ENCODE measurements at places on chromosomes 4 and X.

DNA sequence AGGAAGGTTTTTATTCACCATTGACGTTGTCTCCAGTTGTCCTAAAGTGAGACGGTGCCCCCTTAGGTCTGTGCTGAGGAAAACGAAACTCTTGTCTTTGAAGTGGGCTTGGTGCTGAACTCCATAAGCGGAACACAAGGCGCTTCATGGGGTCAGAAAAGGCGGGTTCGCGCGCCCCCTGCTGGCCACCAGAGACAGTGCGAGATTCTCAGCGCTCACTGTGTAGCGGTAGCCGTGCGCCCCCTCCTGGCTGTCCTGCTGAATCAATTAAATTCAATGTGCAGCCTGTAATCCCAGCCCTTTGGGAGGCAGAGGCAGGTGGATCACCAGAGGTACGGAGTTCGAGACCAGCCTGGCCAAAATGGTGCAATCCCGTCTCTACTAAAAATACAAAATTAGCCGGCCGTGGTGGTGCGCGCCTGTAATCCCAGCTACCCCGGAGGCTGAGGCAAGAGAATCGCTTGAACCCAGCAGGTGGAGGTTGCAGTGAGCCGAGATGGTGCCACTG, 64.1 kb downstream of the RLIM start:
- H3K4me1 ChIP-seq: peaks cover 4% of the 10 kb centered on the region
- DNase-seq: peak; percentile 86
- H3K27me3 ChIP-seq: no peaks in the 10 kb centered on the region

- DNase-seq: no peak
- no peaks in the 10 kb centered on the region for H3K36me3 ChIP-seq
- H3K4me1 ChIP-seq: no peaks in the 10 kb centered on the region
- H3K27ac ChIP-seq: no peak overlapping the region
- H3K4me3 ChIP-seq: no peak overlapping the region
- no peaks in the 10 kb centered on the region for H3K27me3 ChIP-seq
Measured at GRCh38 chr4:59537246-59537886, 1662.8 kb upstream of the ADGRL3 start.

GRCh38 chr4:48134081-48134480, at the start of gene TXK:
Gene TXK (minus strand): TSS chr4:48134250. CDS start chr4:48134170, 80 bp downstream.
- peak; percentile 29 for DNase-seq
- peak within 1 kb of the TSS; percentile 93 for H3K27ac ChIP-seq

GRCh38 chr4:3436798-3437581, 4.8 kb upstream of the HGFAC start:
- no peak overlapping the region for H3K4me3 ChIP-seq
- no peaks in the 10 kb centered on the region for H3K36me3 ChIP-seq
- DNase-seq: no peak
- H3K27ac ChIP-seq: no peak overlapping the region
- H3K4me1 ChIP-seq: no peaks in the 10 kb centered on the region

DNA sequence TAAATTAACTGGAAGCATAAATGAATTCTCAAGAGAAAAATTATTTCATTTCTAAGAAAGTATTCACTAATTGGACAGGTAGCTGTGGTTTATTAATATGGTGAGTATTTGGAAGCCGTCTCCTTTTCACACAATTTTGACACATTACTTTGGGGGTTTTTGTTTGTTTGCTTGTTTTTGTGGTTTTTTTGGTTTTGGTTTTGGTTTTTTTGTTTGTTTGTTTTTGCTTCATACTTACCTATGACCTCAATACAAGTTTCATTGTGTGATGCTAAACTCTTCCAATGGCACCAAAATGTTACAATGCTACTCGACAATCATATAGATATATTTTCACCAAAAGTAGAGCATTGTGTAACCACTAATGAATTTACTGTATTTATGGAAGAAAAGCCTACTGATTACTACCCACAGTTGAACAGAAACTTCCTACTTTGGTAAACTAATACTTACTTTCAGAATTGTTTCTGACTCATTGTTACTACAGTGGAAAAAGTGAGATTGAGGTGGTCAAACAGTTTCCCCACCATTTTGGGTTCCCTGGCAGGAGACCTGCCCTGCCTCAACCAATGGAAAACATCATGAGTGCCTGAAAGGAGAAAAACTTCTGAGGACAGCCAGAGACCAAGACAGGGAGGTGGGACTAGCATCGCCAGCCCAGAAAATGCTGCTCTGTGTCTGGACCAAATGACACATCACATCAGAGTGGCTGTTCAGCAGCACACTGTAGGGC, 443.1 kb downstream of the HNRNPD start:
- no peaks in the 10 kb centered on the region for H3K27me3 ChIP-seq
- DNase-seq: no peak
- H3K27ac ChIP-seq: no peak overlapping the region
- H3K4me1 ChIP-seq: no peaks in the 10 kb centered on the region
- no peak overlapping the region for H3K4me3 ChIP-seq

DNA sequence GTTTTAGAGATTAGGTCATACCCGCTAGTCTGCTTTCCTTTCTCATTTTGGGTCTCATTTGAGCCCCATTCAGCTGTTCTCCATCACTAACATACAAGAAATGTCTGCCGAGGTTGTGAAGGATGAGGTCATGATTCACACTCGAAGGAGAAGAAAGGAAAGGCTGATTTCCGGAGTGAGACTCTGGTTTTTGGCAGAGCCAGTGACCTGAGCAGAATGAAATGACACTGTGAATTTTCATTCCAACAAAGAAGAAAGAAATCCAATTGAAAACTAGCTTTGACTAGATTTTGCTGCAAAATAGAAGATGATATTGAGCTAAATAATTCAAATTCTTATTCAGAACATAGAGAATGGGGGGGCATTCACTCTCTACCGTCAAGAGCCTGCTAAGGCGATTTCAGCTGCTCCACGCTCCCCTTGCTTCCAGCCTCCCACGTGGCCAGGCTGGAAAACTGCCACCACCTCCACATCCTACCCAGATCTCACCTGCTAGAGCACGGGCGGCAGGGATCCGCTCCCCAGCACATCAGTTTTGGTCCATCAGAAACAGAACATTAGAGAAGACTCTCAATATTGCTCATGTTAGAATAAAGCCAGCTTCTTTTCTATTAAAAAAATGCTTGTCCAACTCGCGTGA, 39.0 kb downstream of the F11 start:
- H3K36me3 ChIP-seq: no peaks in the 10 kb centered on the region
- no peak overlapping the region for H3K27ac ChIP-seq
- H3K4me3 ChIP-seq: no peak overlapping the region
- peaks cover 14% of the 10 kb centered on the region for H3K27me3 ChIP-seq

GRCh38 chr4:15695240-15695699, 7.6 kb upstream of the BST1 start:
- peaks cover 12% of the 10 kb centered on the region for H3K27me3 ChIP-seq
- H3K36me3 ChIP-seq: no peaks in the 10 kb centered on the region
- peaks cover 11% of the 10 kb centered on the region for H3K4me1 ChIP-seq

DNA sequence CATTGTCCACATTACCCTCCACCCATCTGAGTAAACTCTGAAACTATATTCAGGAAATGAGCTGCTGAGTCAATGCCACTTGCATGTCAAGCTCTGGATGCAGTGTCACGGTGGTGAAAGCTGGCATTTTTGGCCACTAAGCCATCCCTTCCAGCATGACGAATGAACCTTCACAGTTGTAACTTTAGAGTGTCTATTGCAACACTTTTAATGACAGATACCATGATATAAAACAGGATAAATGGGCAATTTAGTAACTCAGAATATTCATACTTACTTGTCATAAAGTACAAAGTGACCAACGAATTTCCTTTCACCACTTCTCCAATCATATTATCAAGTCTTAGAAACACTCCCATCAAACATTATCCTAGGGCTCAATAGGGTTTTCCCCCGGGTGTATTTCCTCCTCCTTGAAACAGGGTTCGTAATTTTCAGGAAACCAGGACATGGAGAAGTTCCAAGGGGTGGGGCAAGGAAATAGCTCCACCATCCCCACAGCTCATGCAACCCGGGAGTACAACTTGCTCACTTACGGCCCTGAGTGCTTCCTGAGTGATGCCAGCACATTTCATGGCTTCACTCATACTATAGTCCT, 73.1 kb downstream of the MTHFD2L start:
- H3K27me3 ChIP-seq: no peaks in the 10 kb centered on the region
- no peak for DNase-seq
- H3K4me1 ChIP-seq: peaks cover 4% of the 10 kb centered on the region
- H3K4me3 ChIP-seq: no peak overlapping the region
- H3K27ac ChIP-seq: no peak overlapping the region

GRCh38 chr4:136741468-136741867, 790.8 kb downstream of the PCDH18 start:
- no peaks in the 10 kb centered on the region for H3K4me1 ChIP-seq
- no peaks in the 10 kb centered on the region for H3K27me3 ChIP-seq
- DNase-seq: no peak
- H3K27ac ChIP-seq: no peak overlapping the region
- H3K36me3 ChIP-seq: no peaks in the 10 kb centered on the region

DNA sequence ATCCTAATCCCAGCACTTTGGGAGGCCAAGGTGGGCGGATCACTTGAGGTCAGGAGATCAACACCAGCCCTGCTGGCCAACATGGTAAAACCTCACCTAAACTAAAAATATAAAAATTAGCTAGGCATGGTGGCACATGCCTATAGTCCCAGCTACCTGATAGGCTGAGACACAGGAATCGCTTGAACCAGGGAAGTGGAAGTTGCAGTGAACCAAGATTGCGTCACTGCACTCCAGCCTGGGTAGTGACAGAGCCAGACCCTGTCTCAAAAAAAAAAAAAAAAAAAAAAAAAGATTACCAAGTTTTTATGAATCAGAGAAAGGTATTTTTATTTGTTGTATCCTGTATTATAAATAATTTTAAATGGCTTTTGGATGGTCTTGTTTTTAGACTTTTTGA, 15.1 kb downstream of the TRAPPC11 start:
- peaks cover 5% of the 10 kb centered on the region for H3K4me1 ChIP-seq
- no peak overlapping the region for H3K27ac ChIP-seq
- H3K4me3 ChIP-seq: no peak overlapping the region
- DNase-seq: no peak

- H3K27me3 ChIP-seq: no peaks in the 10 kb centered on the region
- peaks cover 26% of the 10 kb centered on the region for H3K36me3 ChIP-seq
- DNase-seq: no peak
Measured at GRCh38 chrX:7073336-7073735, 74.2 kb upstream of the STS start.

DNA sequence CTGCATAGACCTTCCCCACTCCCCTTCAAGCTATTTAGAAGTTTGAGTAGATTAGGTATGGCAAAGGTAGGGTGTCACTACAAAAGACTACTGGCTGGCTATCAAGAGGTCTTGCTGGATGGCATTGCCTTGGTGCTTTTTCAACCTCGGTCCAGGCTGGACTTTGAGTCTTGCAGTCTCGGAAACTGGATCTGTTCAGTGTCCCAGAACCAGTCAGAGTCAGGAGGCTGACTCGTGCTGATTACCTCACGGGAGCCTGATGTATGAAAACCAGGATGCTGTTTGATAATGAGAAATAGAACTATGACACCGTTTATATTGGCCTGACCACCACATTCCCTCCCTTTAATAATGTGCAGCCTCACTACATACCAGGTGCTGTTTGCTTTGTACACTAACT, 2.7 kb upstream of the PHKA1 start:
- peaks cover 7% of the 10 kb centered on the region for H3K4me1 ChIP-seq
- no peak for DNase-seq
- peaks cover 8% of the 10 kb centered on the region for H3K27me3 ChIP-seq
- H3K36me3 ChIP-seq: no peaks in the 10 kb centered on the region

DNA sequence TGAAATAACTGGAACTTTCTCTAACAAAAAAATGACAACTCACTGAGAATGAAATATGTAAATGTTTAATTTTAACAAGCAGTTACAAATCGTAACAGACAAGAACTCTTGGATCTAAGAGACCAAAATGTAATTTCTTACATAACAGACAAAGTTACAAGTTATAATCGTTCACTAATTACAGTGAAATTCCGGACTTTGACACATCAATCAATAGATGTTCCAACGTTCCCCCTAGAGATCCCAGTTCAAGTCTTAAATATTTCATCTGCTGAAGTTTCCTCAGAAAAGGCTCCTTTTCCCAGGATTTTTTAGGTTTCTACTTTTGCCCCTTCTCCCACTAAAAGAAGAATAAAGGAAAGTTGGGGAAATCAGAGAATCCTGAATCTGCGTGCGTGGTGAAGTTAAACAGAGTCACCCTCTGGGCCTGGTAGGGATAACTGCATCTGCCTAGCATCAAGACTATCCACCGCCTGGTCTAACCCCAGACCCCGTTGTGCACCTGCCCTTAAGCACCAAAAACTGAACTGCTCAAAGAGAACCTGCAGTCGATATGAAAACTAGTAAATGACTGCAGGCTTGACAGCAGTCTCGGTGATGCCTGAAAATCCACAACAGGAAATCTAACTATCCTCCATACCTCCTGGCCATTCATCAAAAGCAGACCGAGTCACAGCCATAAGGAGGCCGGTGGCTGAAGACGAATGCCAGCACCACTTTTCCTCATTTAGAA, 2.3 kb downstream of the IRF2 start:
- H3K4me3 ChIP-seq: peak overlapping the region; percentile 87
- no peaks in the 10 kb centered on the region for H3K36me3 ChIP-seq
- no peak for DNase-seq

DNA sequence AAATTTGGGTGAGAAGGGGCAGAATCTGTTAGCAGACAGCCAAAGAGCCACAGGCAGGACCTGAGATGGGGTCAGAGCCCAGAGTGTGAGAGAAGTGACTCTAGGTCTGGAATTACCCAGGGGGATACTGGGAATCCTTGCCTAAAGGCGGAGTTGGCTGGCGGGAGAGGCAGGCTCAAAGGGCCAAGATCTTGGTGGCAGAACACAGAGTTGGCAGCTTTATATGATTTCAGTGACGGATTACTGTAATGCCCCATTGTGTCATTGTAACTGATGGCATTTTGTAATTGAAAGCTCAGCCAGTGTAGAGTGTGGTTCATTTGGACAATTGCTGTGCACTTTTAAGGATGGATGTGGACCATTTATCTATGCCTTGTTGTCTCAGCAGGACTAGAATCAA, 77.3 kb downstream of the SMIM20 start:
- H3K27ac ChIP-seq: no peak overlapping the region
- no peaks in the 10 kb centered on the region for H3K36me3 ChIP-seq
- peaks cover 4% of the 10 kb centered on the region for H3K27me3 ChIP-seq
- no peaks in the 10 kb centered on the region for H3K4me1 ChIP-seq
- DNase-seq: no peak

DNA sequence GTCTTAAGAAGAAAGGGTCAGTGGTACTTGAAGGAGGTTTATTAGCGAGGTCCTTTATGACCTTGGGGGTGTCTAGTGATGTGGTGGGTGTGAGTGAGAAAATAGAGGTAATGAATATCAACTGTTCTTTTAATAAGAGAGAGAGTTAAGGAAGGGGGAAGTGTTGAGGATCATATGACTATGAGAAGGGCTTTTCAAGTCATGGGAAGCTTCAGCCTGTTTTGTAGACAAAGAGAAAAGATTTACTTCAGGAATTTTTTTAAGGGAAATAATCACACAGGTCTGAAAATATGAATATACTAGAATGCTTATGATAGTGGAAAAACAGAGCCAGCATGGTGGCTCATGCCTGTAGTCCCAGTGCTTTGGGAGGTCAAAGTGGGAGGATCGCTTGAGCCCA, 41.3 kb upstream of the MTMR1 start:
- H3K36me3 ChIP-seq: peaks cover 69% of the 10 kb centered on the region
- no peak overlapping the region for H3K4me3 ChIP-seq
- no peak for DNase-seq
- no peak overlapping the region for H3K27ac ChIP-seq

- no peak overlapping the region for H3K4me3 ChIP-seq
- no peak for DNase-seq
- H3K36me3 ChIP-seq: peaks cover under 1% of the 10 kb centered on the region
- H3K4me1 ChIP-seq: peaks cover 2% of the 10 kb centered on the region
Measured at GRCh38 chrX:155968791-155969190, 28.7 kb upstream of the IL9R start.
